BJ (cell line): ENCODE measurements at places on chromosomes 7 and 10. TPM values are rescaled to one million over a fixed set of nuclear protein-coding genes. Genes with fewer than 3 reads are reported as not detected.

The GRM8 gene
- polyA plus RNA-seq: not detected in 2 replicates

DNA sequence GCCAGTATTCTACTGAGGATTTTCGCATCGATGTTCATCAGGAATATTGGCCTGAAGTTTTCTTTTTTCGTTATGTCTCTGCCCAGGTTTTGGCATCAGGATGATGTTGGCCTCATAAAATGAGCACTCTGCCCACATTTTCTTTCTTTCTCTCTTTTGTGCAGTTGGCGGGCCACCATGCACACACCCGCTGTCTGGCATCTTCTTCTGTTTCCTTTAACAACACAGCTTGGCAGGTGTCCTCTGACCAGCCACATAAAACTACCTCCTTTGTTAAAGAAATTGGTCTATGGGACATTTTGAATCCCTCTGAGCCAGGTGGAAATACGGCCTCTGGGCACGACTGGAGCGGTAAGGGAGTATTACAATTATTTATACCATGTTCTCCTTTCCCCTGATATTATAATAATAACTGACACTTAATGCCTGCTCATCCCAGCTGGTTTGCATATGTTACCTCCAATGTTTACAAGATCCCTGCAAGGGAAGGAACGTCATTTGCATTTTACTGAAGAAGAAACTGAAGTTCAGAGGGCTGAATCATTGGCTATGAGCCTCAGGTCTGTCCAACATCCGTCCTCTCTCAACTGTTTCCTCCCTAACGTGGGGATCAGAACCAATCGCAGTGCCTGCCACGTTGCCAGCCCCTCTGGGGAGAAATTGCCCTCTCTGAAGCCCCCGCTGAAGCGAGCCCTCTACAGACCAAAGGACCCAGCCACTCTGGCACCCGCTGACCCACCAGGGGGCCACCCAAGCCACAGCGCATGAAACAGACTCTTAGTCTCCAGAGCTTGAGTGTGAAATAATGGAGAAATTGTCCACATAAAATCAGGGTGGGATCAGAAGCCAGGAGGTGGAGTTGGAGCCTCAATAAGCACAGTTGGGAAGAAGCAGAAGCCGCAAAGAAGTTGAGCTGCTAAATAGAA is 125.0 kb upstream of the FOXK1 start:
- no peak for DNase-seq

GRCh38 chr10:84432891-84433290 is 104.5 kb downstream of the CCSER2 start:
- DNase-seq: no peak

The TNS3 gene
- polyA plus RNA-seq: 94.2 and 126 TPM in 2 replicates

DNA sequence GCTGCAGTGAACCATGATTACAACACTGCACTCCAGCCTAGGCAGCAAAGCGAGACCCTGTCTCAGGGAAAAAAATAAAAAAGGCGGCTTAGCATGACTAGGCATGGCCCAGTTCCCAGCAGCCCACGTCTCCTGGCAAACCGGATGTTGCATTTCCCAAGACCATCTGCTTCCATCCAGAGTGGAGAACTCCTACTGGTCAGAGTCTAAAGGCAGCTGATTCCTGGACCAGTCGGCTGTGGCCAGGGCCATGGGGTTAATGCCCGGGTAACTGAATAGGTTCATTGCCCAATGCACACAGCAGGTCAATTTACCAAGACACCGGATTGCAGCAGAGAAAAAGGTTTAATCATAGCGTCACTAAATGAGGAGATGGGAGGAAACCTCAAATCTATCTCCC is 133.1 kb downstream of the MYL10 start:
- no peak for DNase-seq

GRCh38 chr10:131240691-131241090 is 70.8 kb downstream of the TCERG1L start:
- no peak for DNase-seq

The CCDC172 gene
- not detected in 2 replicates for polyA plus RNA-seq

DNA sequence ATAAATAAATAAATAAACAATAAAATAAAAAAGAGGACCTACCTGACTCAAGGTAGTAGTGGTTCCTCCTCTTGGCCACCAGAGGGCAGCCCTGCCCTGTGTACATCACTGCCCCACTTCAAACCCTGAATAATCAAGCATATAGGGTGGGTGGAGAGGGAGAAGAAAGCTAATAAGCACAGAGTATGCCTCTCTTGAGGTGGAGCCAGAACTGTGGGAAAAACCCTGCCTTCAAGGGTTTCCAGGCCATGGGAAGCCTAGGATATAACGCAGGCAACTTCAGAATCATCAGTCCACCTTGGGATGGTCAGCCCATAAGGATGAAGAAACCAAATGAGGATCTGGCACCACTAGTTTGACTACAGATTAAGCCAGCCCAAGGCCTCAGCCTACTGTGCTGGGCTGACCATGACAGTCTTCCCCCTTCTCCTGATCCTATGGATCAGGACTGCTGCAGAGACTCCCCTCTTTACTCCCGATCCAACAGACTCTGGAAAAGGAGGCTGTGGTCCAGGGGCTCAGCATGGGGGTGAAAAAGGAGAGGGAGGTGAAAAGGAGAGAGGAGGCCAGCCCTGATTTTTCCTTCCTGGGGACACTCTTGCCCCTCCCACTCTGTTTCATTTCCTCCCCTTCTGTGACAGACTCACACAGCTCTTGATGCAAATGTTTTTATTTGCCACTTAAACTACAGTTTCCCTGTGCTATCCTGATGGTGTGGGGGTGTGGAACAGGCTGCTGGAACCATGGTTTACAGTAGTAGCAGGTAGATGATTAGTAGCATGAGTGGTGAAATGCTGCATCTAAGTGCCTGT is 10.1 kb downstream of the AVPI1 start:
- no peak for DNase-seq

DNA sequence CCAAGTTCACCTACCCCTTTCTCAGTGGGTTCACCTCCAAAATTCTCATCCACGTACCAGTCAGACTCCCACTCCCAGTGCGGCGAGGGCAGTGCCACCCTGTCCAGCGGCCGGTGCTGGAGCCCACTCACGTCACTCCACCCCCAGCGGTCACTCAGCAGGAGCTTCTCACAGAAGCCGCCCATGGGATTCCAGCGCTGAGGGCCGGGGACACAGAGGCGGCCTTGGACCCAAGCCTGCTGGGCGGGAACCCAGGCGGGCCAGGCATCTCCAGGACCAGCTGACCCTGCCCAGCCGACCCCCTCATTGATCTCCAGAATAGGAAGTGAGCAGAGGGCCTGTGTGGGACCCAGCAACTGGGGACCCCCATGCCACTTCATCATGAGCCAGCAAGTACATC is 7.2 kb downstream of the TECPR1 start:
- DNase-seq: no peak

DNA sequence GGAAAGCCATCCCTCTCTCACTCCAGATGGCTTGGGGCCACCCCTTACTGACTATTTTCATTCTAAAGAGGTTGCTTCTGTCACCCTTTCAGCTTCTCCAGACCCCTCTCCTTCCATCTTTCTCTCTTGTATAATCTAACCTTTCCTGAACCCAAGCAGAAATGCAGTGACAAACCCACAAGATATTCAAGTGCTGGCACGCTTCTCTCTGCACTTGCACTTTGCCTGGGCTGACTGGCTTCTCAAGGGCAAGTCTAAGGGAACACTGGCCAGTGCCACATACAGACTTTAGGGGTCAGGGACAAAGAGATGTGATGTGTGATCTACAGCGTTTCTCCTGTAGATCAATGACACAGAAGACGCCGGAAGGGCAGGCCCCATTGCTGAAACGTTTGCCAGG is 150.4 kb upstream of the LANCL2 start:
- no peak for DNase-seq

GRCh38 chr7:80412842-80413241 is 99.0 kb downstream of the GNAT3 start:
- DNase-seq: no peak

GRCh38 chr7:20650782-20651181 is 35.3 kb downstream of the ABCB5 start:
- DNase-seq: no peak

The GPR37 gene
- polyA plus RNA-seq: 0.25 and 0.33 TPM in 2 replicates

The WNT2 gene
- polyA plus RNA-seq: 7.7 and 8.4 TPM in 2 replicates
